Muscle of back (tissue), 13 donors: ENCODE measurements at places on chromosomes 4 and X.
A peak's percentile ranks its signal among the peaks of the same experiment; 100 is the strongest.

- no peak for DNase-seq
Measured at GRCh38 chr4:168555437-168555836, 58.6 kb downstream of the PALLD start.

DNA sequence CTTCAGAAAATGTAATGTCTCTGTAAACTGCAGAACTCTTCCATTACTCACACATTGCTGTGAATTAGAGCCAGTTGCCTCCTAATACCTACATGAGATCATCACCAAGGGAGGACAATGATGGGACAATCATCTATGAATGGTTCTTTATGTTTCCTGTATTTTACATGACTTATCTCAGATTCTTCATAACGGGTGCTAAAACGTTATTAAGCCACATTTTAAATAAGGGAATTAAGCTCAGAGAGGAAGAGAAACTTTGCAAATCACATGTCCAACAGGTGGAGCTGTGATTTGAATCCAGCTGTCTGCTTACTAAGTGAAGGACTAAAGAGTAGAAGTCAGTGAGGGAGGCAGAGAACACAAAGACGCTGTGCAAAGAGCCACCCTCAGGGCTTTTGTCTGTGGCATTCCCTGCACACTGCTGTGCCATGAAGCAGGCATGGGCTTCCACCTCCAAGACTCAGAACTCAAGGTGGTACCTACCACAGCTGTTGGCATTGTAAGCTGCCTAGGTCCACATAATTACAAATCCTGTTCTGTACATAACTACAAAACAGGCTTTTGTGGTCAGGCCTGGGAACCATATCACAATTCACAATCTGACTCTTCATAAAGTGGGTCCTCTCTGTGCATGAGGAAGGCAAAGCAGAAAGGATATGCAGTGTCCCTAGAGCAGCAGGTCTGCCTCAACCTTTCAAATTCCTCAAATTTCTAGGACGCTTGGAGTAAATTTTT is 12.8 kb downstream of the TBC1D9 start:
- no peak for DNase-seq

GRCh38 chr4:94536649-94537469 is 85.1 kb downstream of the PDLIM5 start:
- no peak for DNase-seq

DNA sequence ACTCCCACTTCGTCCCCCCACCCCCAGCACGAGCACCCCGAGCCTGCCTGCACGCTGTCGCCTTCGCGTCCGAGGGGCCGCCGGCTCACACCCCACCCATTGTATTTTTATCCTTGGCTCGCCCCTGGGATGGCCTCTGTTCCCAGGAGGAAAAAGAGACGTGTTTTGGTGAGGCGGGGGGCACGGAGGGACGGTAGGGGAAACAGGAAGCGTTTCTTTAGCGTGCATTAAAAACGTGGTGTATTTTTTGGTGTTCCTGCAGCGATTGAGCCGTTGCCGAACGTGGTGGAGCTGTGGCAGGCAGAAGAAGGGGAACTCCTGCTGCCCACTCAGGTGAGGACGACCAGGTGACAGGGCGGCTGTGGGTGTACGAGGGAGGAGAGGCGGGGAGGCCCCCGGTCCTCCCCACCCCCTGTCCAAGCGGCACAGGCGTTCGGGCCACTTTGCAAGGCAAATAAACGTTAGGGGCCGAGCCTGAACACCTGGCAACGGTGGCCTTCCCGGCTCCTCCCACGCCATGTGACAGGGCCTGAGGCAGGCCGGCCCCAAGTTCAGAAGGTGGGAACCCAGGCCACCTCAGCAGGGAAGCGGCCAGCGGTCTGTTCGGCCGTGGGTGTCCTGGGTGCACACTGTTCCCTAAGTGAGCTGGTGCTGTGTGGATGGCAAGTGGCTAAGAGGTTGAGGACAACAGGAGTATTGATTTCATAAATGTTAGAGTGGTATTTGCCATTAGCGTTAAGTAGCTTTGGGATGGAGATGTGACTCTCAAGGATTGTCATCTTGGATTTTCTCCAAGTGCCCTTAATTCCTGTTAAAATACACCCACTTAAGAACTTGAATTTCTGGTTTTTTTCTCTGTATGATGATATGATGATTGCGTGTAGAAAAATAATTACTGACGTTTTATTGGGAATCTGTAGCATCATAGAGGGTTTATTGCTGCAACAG is 1.1 kb downstream of the TMEM131L start:
- DNase-seq: peak; percentile 40

GRCh38 chrX:53312946-53313727 is 31.8 kb upstream of the IQSEC2 start:
- DNase-seq: peak; percentile 62

- DNase-seq: peak; percentile 19
Measured at GRCh38 chrX:103883533-103883932, 51.5 kb upstream of the RAB9B start.

GRCh38 chrX:11381464-11381863 is 88.3 kb downstream of the AMELX start:
- peak; percentile 68 for DNase-seq

- no peak for DNase-seq
Measured at GRCh38 chrX:8714164-8714563, 17.8 kb downstream of the ANOS1 start.

GRCh38 chr4:187109636-187110035 is 386.0 kb upstream of the FAT1 start:
- no peak for DNase-seq

DNA sequence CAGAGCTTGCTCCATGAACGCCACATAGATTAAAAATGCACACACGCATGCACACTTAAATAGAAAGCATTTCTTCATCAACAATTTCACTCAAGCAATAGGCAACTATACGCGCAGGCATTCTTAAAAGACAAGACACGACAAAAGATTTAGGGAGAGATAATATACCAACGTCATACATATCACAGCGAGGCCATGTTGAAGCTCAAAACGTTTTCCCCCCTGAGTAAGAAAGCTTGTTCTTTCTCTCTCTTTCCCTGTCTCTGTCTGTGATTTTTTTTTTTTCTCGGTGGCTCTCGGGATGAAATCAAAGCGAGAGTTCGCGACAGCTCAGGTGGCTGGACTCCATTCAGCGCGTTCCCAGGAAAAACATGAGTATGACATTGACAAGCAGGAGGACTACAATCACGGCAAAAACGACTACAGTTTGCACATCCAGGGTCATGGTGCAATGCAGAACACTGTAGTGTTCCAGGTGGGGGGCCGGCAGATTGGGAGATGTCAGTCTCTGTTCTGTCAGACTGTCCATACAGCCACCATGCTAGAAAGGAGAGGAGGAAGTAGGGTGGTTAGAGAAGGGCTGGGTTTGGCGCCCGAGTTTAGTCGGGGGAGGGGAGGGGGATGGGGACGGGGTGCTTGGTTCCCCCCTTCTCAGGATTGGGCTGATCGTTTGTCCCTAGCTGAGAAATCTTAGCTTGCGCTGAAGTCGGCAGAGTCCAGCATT is 30.7 kb downstream of the ARHGEF9 start:
- DNase-seq: peak; percentile 22

- DNase-seq: peak; percentile 27
Measured at GRCh38 chrX:56564164-56564885, 898 bp downstream of the UBQLN2 start.

DNA sequence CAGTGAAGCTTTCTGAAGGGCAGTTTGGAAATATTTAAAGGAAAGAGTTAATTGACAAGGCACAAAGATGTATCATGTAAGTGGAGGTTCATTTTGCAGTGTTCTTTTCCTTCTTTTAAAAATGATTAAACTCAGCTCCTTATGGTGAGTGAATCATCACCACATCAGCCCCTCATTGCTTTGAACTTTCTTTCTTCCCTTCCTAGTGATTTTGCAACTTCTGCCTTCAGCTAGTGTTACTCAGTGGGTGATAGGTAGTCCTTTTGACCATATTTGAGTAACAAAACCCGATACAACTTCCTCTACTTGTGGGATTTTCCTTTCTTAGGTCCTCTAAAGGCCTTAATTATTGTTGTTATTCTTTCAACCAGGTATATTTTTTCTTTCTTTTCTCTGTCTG is 8.2 kb downstream of the ZCCHC4 start:
- no peak for DNase-seq

GRCh38 chrX:53223068-53223693 is 1.8 kb downstream of the KDM5C start:
- DNase-seq: no peak

DNA sequence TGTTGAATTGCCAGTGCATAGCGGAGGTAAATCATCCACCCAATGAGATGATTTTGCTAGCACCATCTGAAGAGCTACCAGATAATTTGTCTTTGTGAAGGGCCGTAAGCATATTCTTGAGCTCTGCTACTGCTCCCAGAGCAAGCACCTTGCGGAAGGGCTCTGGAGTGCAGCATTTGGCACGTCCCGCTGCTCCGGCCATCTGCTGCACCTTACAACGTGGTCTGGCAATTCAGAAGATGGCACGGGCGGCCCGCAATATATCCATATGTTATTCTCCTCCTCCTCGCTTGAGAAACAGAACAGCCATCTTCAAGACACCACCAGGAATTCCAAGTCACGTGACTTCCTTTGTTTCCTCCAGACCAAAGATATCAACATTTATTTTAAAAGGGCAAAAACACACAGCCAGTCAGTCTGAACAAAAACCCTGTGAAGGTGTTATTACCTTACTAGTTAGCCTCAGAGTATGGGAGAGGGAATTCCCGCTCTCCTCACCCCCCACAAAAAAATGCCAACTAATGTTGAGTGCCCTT is 1095.7 kb upstream of the TENM3 start:
- no peak for DNase-seq

GRCh38 chrX:84219551-84219950 is 31.6 kb upstream of the RPS6KA6 start:
- DNase-seq: no peak

DNA sequence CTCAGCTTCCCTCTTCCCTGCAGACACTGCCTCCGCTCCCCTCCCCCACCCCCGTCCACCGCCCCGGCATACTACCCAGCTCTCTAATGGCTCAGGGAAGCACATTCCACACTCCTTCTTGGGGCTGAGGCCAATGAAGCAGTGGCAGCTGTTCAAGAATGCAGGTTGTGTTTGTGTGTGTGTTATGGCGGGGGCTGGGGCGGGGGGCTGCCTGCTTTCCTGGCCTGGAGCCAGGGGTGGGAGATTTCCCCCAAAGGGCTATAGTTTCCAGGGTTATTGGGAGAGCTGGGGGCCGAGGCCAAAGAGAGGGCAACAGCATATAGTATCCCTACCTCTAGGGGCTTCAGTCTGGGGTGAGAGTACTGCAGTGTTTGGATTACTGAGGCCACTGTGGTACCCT is 149.4 kb downstream of the EFNB1 start:
- no peak for DNase-seq

- DNase-seq: peak; percentile 36
Measured at GRCh38 chr4:78939667-78940008, 400 bp upstream of the PAQR3 start.

DNA sequence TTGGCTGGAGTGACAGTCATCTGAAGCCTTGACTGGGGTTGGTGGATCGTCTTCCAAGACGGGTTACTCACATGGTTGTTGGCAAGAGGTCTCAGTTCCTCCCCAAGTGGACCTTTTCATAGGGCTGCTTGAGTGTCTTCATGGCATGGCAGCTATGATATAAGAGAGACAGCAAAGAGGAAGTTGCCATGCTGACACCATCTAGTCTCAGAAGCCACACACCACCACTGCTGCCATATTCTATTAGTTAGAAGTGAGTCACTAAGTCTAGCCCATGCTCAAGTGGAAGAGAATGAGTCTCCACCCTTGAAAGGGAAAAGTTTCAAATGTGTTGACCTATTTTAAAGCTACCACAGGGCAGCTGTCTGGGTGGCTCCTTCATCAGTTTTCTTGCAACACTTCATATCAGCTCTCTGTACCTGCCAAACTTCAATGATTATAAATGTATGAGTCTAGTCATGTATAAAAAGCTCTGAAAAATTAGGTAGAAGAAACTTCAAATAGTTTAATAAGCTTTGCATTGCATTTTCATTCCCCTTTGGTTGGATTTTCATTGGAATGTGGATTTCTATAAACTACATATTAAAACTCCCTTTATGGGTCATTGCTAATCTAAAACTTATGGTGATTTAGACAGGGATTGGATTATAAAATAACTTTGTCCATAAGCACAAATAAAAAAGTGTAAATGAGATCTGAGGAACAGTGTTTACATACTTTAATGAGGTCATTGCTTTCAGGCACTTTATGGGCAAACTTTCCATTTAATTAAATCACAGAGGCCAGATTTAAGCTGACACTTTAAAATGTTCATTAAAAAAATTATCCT is 68.0 kb upstream of the ATXN3L start:
- no peak for DNase-seq

DNA sequence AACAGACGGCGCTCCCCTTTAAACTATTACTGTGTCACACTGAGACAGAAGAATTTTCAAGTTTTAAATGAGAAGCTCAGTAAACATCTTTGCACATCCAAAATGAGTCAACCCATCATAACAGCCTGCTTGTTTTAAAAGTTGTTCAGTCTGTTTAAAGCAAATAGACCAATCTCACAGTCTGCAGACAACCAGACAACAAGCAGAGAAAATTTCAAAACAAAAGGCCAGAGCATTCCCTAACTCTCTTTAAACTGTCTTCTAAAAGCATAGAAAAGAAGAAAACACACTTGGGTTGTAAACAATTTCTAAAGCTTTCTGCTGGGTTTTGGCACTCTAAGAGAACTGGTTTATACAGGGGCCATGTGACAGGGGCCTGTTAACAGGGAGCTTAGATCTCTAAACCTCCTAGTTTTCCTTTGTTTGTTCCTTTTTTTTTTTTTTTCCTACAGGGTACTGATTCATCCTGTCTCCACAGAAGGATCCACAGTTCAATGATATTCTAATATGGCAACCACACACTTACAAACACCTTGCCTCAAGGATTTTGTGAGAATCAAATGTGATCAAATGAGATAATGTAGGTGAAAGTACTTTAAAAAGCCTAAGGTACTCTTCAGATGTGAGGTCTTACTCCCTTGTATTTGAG is 100.8 kb upstream of the MAML3 start:
- no peak for DNase-seq

- DNase-seq: no peak
Measured at GRCh38 chr4:168771251-168771650, 238.8 kb downstream of the CBR4 start.

- DNase-seq: no peak
Measured at GRCh38 chrX:38717871-38718270, 83.4 kb upstream of the MID1IP1 start.

GRCh38 chr4:86338989-86339388 is 20.9 kb downstream of the MAPK10 start:
- no peak for DNase-seq

GRCh38 chrX:101232316-101232715 is 12.7 kb downstream of the DRP2 start:
- no peak for DNase-seq

DNA sequence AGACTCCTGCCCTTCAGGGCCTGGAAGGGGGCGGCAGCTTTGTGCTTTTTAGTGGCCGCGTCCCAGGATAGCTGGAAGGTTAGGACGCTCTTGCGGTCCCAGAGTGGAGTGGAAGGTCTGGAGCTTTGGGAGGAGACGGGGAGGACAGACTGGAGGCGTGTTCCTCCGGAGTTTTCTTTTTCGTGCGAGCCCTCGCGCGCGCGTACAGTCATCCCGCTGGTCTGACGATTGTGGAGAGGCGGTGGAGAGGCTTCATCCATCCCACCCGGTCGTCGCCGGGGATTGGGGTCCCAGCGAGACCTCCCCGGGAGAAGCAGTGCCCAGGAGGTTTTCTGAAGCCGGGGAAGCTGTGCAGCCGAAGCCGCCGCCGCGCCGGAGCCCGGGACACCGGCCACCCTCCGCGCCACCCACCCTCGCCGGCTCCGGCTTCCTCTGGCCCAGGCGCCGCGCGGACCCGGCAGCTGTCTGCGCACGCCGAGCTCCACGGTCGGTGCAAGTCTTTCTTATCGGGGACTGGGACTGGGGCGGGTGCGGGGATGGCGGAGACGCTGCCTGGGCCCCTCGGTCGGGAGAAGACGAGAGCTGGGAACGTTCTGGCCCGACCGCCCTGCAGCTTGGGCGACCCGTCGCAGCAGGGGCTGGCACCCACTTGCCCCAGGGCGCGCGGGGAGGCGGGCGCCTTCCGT is at the start of gene EDNRA:
Gene EDNRA (plus strand): TSS at position 207 of the 686 bp plus-strand sequence. CDS start 4,585 bp downstream, outside the sequence.
- peak; percentile 88 for DNase-seq
